ENCODE measurements at places on chromosomes 6 and 20.

DNA sequence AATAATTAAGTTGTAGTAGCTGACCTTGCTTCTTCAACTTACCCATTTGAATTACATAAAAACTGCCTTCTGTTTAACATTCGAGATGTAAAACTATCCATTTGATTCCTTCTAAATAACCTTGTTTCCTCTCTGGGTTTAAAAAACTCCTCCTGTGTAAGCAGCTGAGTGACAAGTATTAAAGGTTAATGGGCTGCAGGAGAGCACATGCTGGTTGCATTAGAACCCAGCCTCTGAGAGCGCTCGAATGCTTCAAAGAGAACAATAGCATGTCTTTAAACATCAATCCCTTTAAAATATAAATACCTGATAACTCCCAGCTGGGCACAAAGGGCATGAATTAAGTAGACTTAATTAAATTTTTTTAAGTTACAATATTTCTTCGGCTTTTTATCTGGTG lies 215.8 kb downstream of the EYA4 start:
- no peak for DNase-seq

DNA sequence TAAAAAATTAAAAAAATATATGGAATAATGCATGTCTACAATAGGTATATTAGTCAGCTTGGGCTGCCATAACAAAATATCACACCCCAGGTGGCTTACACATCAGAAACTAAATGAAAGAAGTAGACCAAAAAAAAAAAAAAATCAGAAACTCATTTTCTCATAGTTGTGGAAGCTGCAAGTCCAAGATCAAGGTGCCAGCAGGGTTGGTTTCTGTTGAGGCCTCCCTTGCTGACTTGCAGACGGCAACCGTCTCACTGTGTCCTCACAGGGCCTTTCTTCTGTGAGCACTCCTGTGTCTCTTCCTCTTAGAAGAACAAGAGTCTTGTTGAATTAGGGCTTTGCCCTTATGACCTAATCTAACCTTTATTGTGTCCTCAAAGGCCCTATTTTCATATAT lies 11.4 kb upstream of the GDAP1L1 start:
- no peak for DNase-seq

DNA sequence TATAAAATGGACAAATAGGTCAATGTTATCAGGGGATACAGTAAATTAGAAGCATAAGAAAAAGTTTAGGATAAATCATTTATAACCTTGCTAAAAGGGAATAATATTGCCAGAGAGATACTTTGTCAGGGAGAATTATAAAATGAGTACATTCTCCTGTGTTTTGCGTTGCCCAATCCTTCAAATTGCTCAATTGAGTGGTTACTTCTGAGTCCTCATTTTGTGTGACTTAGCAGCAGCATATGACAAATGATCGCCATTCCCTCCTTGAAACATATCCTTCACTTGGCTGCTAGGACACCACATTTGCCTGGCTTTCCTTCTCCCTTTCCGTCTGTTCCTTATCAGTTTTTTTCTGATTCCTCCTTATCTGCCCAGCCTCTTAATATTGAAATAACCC lies 106.7 kb upstream of the FLRT3 start:
- no peak for DNase-seq

DNA sequence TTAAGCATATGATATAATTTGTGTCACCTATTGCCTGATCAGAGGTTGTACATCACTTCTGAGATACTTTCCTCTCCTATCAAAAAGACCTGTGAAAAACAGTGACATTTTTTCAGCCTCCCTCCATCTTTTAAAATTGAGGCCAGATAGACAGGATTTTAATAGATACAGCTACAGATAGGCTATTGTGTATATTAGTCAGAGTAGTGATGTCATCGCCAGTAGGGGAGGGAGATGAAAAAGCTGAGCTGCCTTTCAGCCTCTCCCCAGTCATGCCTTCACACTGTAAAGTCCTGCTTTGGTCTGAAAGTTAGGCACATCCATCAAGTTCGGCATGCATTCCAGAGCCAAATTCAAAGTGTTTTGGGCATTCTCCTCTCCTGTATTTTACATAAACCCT lies 7.9 kb upstream of the PABPC1L start:
- DNase-seq = no peak

GRCh38 chr20:54385746-54386145 lies 89.6 kb upstream of the DOK5 start:
- no peak for DNase-seq

Measured in hematopoietic multipotent progenitor cell treated with erythropoietin and hydrocortisone succinate and interleukin-3 and kit ligand, for 17 days (in vitro differentiated cells).